ENCODE measurements at places on chromosomes 13 and 19.

DNA sequence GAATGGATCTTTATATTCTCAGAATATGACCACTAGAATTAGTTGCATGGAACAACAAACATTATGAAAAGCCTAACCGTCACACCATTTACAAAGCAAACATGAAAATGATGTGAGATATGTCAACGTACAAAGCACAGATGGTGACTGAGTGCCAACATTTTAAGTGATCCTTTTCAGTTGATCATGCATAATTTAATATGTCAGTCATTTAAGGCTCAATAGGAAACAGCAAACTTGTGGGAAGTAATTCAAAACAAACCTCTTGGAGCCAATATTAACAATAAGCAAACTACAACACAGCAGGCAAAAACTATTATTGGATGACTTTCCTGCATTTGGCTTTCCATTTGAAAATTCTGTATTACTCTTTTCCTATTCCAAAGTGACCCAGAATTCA is 277.6 kb downstream of the SLITRK6 start:
- no peak for ATAC-seq

- ATAC-seq, result no peak
Measured at GRCh38 chr13:50573066-50573465, 270.4 kb downstream of the DLEU7 start.

- no peak for ATAC-seq
Measured at GRCh38 chr19:42477933-42478332, 35.2 kb upstream of the CXCL17 start.

DNA sequence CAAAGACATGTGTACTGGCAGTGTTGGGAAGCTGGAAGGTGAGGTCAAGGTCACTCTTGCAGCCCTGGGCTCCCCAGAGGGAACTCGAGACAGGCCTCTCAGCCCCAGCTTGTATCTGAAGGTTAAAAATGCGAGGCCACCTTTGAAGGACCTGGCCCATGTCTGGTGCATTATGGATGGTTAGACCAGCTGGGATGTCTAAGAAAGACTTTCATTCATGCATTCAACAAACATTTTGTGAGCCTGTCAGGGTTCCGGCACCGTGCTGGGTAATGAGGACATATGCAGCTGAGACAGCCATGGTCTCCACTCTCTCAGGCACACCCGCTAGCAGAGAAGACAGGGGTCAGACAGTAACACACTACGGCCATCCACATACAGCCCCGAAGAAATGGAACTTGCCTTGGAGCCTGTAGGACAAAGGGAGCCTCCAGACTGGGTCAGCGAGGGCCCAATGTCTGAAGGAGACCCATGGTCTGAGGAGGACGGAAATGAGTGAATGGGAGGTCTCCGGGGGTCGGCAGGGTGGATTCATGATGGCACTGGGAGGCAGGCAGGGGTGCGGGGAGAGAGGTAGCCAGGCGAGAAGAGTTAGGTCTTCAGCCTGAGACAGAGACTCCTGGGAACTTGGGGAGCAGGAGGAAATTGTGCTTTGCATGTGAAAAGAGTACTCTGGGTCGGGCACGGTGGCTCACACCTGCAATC is 19.0 kb downstream of the VSTM2B start:
- no peak for ATAC-seq

DNA sequence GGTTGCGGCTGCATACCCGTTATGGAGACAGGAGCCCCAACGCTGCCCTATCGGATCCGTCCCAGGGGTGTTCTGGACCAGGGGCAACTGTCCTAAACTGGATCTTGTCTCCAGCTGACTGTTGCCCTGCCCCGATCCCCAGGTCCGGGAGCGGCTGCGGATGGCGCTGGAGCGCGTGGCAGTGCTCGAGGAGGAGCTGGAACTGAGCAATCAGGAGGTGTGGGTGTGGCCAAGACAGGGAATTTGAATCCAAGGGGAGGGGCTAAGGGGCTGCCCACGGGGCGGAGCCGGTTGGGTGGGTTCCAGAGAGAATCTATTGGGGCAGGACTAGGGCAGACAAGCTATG is 9.9 kb downstream of the PPFIA3 start:
- ATAC-seq, result no peak
